ENCODE measurements at places on chromosomes 5 and 9. TPM values are rescaled to one million over a fixed set of nuclear protein-coding genes. Genes with fewer than 3 reads are reported as not detected.

DNA sequence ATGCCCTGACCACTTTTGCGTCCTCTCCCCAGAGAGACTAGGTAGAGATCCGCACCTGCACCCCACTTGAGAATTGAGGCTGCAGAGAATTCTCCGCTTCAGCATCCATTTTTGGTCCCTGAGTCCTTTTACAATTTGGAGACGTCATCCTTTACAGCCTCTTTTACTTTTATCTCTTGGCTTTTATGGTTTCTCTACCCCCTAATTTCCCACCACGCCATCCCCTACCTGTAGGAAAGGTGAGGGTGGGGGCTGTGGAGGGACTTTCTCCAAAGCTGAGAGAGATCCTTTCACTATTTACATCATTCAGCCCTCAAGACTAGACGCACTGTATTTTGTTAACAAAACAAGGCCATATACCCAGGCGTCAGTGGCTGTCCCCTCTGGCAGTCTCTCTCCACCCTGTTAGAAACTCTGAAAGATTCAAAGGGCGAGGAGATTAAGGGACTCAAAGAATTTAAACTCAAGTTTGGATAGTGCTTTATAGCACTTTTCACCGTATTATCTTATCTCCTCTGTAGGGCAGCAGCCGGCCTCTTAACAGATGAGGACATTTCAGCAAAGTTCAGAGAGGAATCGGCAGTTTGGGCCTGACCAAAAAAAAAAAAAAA lies 1.7 kb downstream of the MSX2 start:
- H3K4me3 ChIP-seq, result no peak overlapping the region
- peaks cover 76% of the 10 kb centered on the region for H3K27me3 ChIP-seq
- no peaks in the 10 kb centered on the region for H3K36me3 ChIP-seq
- DNase-seq, result no peak

DNA sequence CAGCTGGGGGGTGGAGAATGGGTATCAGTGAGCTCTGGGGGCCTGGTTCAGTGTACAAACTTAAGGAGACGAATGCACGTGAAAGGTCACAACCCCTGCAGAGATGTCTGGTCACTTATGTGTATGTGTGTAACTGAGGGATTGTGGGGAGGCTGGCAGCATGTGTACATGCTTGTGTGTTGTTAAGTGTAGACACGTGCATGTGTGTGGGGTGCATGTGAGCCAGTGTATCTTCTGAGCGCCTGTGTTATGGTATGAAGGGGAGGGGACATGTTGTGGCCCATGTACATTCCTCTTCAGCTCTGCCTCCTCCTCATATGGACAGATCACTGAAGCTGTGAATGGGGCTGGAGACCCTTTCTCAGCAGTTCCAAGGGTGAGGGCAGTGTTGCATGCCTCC lies 2.0 kb downstream of the TMEM8B start:
- H3K27ac ChIP-seq, result no peak overlapping the region
- DNase-seq, result no peak
- H3K36me3 ChIP-seq, result no peaks in the 10 kb centered on the region
- H3K4me1 ChIP-seq, result peaks cover 11% of the 10 kb centered on the region
- no peaks in the 10 kb centered on the region for H3K27me3 ChIP-seq

Gene CCDC152
- total RNA-seq, result 12.2 TPM

GRCh38 chr5:171721464-171721863 lies 64.2 kb upstream of the SMIM23 start:
- DNase-seq, result no peak
- no peak overlapping the region for H3K4me3 ChIP-seq
- H3K27me3 ChIP-seq, result peaks cover 18% of the 10 kb centered on the region
- peaks cover under 1% of the 10 kb centered on the region for H3K36me3 ChIP-seq

GRCh38 chr9:123656565-123656964 lies 273.4 kb downstream of the DENND1A start:
- H3K4me1 ChIP-seq, result no peaks in the 10 kb centered on the region
- H3K27me3 ChIP-seq, result no peaks in the 10 kb centered on the region
- no peak overlapping the region for H3K4me3 ChIP-seq
- DNase-seq, result no peak
- H3K27ac ChIP-seq, result no peak overlapping the region
- H3K36me3 ChIP-seq, result peaks cover 25% of the 10 kb centered on the region

DNA sequence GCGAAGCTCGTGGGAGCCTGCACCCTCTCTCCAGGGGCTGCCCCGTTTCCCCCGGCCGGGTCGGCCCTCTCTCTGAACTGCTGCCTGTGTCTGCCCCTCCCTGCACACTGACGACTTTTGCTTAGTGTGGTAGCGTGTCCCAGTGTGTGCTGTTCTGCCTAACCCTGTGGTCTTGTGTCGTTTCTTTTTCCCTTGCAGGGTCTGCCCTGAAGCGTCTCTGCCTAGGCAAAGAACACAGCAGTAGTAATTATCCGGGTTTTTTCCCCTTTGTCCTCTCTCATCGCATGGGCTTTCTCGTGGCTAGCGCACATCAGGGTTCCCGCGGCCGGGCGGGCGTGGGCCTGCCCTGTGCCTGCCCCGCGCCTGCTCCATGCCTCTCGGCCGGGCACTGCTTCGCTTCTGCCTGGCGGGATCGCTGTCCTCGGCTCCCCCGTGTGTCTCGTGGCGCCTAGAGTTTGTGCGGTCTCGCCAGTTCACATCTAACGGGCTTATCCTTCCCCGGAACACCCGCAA lies 122.7 kb downstream of the WNK2 start:
- no peaks in the 10 kb centered on the region for H3K36me3 ChIP-seq
- no peak overlapping the region for H3K27ac ChIP-seq
- no peak overlapping the region for H3K4me3 ChIP-seq
- no peaks in the 10 kb centered on the region for H3K27me3 ChIP-seq
- H3K4me1 ChIP-seq, result no peaks in the 10 kb centered on the region
- no peak for DNase-seq

DNA sequence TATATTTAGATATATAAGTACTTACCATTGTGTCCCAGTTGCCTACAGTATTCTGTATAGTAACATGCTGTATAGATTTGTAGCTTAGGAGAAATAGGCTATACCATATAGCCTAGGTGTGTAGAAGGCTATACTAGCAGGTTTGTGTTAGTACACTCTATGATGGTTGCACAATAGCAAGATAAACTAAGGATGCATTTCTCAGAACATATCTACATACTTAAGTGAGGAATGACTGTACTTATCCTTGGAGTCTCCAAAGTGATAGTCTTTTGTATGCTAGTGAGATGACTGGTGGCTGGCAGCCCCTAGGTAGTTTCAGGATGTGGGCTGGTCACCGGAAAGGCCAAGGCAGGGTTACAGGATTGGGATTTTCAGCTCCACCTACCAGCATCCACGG lies 208.7 kb downstream of the ARHGEF28 start:
- no peak overlapping the region for H3K4me3 ChIP-seq
- no peaks in the 10 kb centered on the region for H3K36me3 ChIP-seq
- H3K4me1 ChIP-seq, result no peaks in the 10 kb centered on the region
- H3K27me3 ChIP-seq, result peaks cover 21% of the 10 kb centered on the region
- no peak for DNase-seq

Gene ENG
- 15.2 TPM for total RNA-seq

DNA sequence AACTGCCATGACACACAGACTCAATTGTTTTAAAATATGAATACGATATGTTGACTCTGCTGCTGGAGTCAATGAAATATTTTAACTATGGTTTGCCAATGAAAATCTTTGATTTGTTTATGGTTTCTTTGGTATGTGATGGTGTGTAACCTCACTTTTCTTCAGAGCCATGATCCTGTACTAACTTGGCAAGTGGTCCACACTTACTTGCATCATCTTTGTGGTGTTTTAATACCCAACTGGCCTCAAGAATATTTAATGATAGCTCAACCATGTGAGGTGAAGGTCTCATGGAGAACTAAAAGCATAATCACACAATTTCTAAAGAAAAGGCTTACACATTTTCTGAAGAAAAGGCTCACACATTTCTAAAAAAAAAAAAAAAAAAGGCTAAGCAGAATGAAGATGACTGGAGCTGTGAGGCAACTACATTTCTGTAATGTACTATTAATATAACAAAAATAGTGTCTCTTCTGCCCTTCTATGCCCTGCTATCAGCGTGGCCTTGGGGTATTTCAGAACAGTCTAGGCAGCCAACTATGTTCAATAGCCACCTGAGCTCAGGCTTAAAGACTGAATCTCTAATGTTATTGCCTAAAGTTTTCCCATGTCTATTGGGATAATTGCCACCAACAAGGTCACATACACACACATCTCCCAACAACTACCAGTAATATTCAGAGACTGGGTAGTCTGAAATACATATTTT lies 395.0 kb downstream of the MLLT3 start:
- no peaks in the 10 kb centered on the region for H3K36me3 ChIP-seq
- no peak overlapping the region for H3K27ac ChIP-seq
- H3K4me1 ChIP-seq, result peaks cover 10% of the 10 kb centered on the region
- no peak overlapping the region for H3K4me3 ChIP-seq

- H3K4me1 ChIP-seq, result no peaks in the 10 kb centered on the region
- H3K27ac ChIP-seq, result no peak overlapping the region
- H3K27me3 ChIP-seq, result no peaks in the 10 kb centered on the region
- no peak for DNase-seq
Observed at GRCh38 chr9:115884846-115885245, 268.7 kb upstream of the PAPPA start.

DNA sequence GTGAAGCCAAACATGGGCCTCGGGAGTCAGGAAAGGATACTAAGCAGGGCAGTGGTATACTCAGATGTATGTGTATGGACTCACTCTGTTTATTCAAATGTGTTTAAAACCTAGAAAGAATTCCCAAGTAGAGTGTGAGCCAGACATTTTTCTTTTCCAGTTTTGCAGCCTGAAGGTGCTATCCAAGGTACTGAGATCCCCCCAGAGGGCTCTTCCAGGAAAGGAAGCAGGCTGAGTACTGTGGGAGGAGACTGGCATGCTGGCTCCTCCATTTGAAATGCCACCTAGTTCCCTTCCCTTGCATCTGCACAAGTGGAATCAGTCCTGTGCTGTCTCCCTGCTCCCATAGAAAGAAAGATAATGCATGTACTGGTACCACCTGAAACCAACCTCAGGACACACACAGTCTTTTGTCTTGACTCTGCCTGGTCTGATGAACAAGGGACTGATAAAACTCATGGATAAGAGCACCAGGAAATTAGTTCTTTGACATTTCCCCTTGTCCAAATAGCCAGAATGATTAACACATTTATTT lies 85.9 kb downstream of the HRH2 start:
- DNase-seq, result no peak
- H3K36me3 ChIP-seq, result no peaks in the 10 kb centered on the region
- H3K27ac ChIP-seq, result no peak overlapping the region
- peaks cover 34% of the 10 kb centered on the region for H3K27me3 ChIP-seq
- no peaks in the 10 kb centered on the region for H3K4me1 ChIP-seq

- no peak overlapping the region for H3K27ac ChIP-seq
- no peak overlapping the region for H3K4me3 ChIP-seq
- H3K36me3 ChIP-seq, result no peaks in the 10 kb centered on the region
- H3K4me1 ChIP-seq, result no peaks in the 10 kb centered on the region
- no peaks in the 10 kb centered on the region for H3K27me3 ChIP-seq
Observed at GRCh38 chr5:21391506-21391905, 1403.5 kb upstream of the CDH18 start.

DNA sequence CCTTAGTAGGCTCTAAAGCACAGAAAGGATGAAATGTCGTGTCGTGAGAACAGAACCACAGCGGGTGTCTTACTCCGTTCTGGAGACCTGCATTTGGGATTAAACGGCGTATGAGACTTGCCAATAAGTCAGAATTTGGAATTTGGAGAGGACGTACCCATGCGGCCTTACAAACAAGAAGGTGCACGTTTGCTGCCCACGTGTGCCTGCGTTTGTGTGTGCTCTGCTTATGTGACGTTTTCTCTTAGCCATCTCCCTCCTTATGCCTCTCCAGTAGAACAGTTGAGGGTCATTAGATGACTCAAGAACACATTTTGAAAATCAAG lies 171.6 kb upstream of the OTULINL start:
- no peaks in the 10 kb centered on the region for H3K27me3 ChIP-seq
- no peak overlapping the region for H3K4me3 ChIP-seq
- H3K27ac ChIP-seq, result no peak overlapping the region
- H3K36me3 ChIP-seq, result no peaks in the 10 kb centered on the region

DNA sequence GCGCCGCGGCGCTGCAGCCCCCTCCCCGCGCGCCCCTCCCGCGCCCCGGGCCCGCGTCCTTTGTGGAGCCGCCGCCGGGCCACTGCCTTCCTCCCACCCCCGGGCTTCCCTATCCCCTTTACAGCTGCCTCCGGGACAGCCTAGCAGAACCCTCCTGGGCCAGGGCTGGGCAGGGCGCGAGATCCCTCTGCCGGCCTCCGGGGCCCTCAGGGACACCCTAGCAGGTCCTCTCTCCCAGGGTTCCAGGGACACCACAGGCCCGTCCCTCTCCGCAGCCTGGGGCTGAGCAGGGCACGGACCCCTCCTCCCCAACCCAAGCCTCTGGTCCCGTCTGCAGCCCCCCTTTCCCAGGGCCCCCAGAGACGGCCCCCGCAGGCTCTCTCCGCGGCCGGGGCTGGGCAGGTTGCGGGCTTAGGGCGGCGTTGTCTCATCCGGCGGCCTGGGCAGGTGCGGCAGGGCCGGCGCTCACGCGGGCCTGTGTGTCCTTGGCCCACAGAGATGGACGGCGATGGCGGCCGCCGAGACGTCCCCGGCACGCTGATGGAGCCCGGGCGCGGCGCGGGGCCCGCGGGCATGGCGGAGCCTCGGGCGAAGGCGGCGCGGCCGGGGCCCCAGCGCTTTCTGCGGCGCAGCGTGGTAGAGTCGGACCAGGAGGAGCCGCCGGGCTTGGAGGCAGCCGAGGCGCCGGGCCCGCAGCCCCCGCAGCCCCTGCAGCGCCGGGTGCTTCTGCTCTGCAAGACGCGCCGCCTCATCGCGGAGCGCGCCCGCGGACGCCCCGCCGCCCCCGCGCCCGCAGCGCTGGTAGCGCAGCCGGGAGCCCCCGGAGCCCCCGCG lies 710 bp downstream of the WNK2 start:
- peaks cover 9% of the 10 kb centered on the region for H3K4me1 ChIP-seq
- no peak overlapping the region for H3K27ac ChIP-seq
- peak; percentile 26 for DNase-seq
- H3K4me3 ChIP-seq, result peak overlapping the region; percentile 51

Gene KIF20A
- total RNA-seq, result 66.6 TPM

DNA sequence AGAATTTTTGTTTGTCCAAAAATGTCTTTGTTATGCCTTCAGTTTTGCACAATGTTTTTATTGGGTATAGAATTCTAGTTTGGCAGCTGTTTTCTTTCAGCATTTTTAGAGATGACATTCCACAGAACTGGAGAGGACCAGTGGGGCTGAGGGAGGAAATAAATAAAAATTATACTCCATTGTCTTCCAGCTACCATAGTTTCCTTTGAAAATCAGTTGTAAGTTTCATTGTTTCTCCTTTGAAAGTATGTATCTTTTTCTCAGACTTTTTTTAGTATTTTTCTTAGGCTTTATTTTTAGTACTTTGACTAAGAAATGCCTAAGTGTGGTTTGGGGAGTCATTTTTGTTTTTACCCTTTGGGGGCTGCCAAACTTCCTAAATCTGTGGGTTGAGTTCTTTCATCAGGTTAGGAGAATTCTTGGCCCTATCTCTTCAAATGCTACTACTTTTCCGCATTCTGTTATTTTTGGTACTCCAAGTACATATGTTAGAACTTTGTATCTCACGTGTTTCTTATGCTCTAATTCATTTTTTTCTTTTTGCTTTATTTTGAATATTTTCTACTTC lies 15.2 kb upstream of the FBLL1 start:
- H3K4me3 ChIP-seq, result no peak overlapping the region
- H3K27me3 ChIP-seq, result no peaks in the 10 kb centered on the region

GRCh38 chr5:177601126-177601525 lies 1.2 kb downstream of the B4GALT7 start:
- no peak for DNase-seq
- H3K4me3 ChIP-seq, result peak overlapping the region; percentile 93
- H3K4me1 ChIP-seq, result peaks cover 28% of the 10 kb centered on the region
- peaks cover 12% of the 10 kb centered on the region for H3K36me3 ChIP-seq

Gene SLC34A1
- 0.14 TPM for total RNA-seq

Data from activated CD4-positive, alpha-beta T cell treated with anti-CD3 and anti-CD28 coated beads for 36 hours (primary cell).